ENCODE measurements at places on chromosomes 13 and 19. TPM values are rescaled to one million over a fixed set of nuclear protein-coding genes. Genes with fewer than 3 reads are reported as not detected.

Gene BRCA2
- total RNA-seq = 4.7 TPM

GRCh38 chr19:6773323-6773931 is 919 bp downstream of the VAV1 start:
- peak; percentile 62 for DNase-seq

Gene MEF2B
- total RNA-seq = 0.29 TPM

Gene DLL3
- total RNA-seq = not detected

- no peak for DNase-seq
Observed at GRCh38 chr13:73261739-73262216, 203.0 kb downstream of the KLF5 start.

Gene KBTBD7
- 5.6 TPM for total RNA-seq

Gene C1QTNF9
- total RNA-seq = not detected

DNA sequence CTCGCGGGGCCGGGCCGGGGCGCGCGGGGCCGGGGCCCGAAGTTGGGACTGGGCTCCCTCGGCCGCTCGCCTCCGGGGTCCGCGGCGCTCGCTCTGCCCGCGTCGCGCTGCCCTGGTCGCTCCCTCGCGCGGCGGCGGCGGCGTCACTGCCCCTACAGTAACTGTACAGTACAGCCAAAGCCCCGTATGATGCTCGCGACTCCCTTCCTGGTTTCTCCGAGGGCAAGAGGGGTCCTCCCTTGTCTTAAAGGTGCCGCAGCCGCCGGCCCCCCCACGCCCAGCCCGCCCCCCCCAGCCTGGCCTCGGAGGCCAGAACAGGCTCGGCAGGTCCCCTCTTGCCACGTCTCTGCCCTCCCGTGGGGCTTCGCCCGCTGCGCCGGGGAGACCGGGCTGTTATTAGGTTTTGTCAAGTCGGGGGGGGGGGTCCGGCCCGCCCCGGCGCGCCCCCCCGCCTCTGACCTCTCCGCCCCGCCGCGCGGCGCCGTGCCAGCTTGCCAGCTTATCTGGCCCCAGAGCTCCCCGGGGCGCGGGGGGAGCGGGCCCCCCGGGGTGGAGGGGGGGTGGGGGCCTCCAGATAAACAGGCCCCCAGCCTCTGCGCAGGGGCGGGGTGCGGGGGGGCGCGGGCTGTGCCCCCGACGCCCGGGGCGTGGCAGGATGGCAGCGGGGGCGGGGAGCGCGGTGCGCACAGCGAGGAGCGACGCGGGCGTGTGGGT is at the start of gene ZBTB7A:
ZBTB7A (minus strand) TSS at position 218 of the 714 bp plus-strand sequence. CDS start 11,667 bp downstream, outside the sequence.
- DNase-seq = peak; percentile 98

Gene ZNF610
- 2.9 TPM for total RNA-seq

DNA sequence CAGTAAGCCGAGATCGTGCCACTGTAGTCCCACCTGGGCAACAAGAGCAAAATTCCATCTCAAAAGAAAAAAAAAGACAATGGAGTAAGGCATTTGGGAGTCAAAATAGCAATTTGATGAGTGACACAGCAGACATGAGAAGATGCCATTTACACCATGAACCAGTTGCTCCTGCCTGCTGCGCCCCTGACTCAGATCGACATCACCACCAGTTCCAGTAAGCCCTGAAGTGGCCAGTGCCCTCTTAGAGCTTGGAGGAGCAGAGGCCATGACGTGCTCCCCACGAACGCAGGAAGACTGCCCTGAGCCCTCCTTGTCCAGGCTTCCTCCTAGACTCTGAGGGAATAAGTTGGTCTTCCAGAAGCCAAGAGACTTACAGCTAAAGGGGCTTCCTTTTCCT is 339.2 kb downstream of the MYO16 start:
- DNase-seq = no peak

Gene IGSF23
- not detected for total RNA-seq

- DNase-seq = peak; percentile 94
Observed at GRCh38 chr19:46659151-46660007, 1.6 kb downstream of the DACT3 start.

DNA sequence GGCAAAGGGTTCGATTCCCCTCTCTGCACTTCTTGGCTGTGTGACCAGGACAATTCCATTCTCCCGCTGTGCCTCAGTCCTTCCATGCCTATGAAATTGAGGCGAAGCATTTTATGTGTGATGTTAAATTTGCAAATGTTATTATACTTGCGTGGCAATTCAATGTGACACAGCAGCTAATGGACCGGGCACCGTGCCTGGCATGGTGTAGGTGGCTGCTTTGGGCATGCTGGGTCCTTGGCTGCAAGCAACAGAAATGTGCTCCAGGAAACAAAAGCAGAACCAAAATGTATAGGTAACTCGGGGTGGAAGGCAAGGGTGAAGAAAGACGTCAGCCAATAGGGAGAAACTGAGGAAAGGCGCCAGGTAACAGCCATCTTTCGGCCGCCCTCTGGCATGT is 37.1 kb downstream of the TINCR start:
- peak; percentile 9 for DNase-seq

Gene FFAR3
- total RNA-seq = not detected

DNA sequence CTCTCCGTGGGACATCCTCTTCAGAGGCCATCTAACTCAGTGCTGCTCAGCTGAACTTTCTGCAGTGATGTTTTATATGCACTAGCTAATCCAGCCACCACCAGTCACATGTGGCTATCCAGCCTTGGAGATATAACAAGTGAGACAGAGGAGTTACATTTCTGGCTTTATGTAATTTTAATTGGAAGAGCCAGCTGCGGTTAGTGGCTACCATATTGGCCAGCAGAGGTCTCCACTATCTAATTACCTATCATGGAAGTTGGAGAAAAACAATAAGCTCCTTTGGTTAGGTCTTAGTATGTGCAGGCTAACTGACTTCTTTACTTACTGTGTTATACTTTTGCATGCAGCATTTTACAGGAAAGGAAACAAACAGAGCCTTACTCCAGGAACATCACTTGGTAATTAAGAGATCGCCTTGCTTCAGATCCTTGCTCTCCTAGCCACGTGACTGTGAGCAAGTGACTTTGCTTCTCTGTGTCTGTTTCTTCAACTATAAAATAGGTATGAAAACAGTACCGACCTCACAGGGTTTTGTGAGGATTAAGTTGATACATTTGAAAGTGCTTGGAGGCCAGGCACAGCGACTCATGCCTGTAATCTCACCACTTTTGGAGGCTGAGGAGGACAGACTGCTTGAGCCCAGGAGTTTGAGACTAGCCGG is 1.6 kb upstream of the KLK10 start:
- peak; percentile 85 for DNase-seq

- peak; percentile 47 for DNase-seq
Observed at GRCh38 chr19:5533257-5533656, 34.5 kb downstream of the TINCR start.
